Breast epithelium (tissue), 4 donors: ENCODE measurements at places on chromosomes 16 and 17. TPM values are rescaled to one million over a fixed set of nuclear protein-coding genes. Genes with fewer than 3 reads are reported as not detected.

The TP53TG3 gene
- 0.32 TPM for total RNA-seq

The PRSS53 gene
- total RNA-seq, result 2.0 TPM

The HOXB6 gene
- total RNA-seq, result 18.2 TPM

The SCARF1 gene
- 6.6 TPM for total RNA-seq

The PSME3 gene
- 59.3 TPM for total RNA-seq

The SCGB1C2 gene
- total RNA-seq, result not detected

The CD79B gene
- 2.2 TPM for total RNA-seq

The TERB1 gene
- 0.33 TPM for total RNA-seq

The TBKBP1 gene
- total RNA-seq, result 4.5 TPM

The RNPS1 gene
- 97.5 TPM for total RNA-seq

GRCh38 chr16:71594000-71594646 is 17.2 kb upstream of the TAT start:
- DNase-seq, result no peak

DNA sequence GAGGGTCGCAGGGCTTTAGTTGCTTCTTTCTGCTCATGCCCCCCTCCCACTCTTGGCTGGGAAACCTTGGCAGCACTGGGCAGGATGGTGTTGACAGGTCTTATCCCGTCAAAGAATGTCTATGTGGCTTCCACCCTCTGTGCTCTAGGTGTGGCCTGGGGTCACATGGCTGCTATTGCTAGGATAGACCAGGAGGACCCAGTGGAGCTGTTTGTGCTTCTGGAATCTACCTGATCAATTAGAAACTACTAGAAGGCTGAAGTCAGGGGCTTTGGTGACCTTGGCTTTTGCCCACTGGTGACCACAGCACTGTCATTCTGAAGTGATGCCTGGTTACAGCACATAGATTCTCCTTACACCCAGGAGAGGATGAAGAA is 105.8 kb downstream of the CMIP start:
- DNase-seq, result no peak

- DNase-seq, result no peak
These were observed 4.8 kb upstream of the SHISA9 start for GRCh38 chr16:12896562-12896961.

GRCh38 chr17:14318109-14318917 is 17.4 kb downstream of the HS3ST3B1 start:
- no peak for DNase-seq

DNA sequence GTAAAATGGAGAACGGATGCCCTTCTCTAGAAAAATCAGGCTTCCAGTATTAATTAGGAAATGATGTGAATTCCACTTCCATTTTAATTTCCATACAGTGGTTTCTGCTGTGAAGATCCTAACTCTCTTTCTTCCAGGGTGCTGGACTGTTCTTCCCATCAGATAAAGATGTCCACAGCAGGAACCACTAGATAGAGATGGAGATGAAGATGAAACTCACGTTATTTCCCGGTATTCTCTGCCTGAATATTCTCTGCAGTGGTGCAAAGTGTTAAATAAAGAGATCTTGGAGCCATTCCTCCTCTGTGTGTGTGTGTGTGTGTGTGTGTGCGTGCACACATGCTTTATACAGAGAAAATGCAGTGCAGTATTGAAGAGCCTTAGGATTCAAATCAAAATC is 727.5 kb downstream of the KCNJ2 start:
- DNase-seq, result no peak

- DNase-seq, result no peak
These were observed 29.6 kb downstream of the OGFOD1 start for GRCh38 chr16:56480776-56481467.

DNA sequence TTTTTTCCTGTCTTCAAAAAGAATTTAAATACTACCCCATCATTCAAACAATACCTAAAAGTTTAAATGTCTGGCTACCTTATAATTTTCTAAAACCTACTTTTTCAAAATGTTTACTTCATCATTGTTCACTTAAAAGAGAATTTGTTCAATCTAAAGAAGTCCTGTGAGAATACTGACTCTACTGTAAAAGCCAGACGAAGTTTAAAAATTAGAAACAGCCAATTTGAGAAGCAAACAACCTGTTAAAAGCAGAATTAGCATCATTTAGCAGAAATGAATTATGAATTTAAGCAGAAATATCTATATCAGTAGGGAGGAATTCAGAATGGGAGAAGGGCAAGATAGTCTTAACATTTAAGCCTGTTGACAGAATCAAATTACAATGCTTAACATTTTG is 2.1 kb downstream of the SKA2 start:
- DNase-seq, result no peak

DNA sequence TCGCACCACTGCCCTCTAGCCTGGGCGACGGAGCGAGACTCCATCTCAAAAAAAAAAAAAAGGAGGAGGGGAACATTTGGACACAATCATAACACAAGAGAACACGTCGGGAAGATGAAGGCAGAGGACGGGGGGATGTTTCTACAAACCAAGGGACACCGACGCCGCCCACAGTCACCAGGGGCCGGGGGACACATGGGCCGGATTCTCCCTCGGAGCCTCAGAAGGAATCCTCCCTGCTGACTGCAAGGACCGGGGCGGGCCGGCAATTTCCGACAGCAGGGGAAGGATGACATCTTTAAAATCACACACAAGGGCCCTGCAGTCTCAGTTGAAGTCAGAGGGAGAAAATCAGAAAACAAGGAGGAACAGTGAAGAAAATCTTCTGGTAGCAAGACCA is 8.1 kb upstream of the CHMP6 start:
- DNase-seq, result no peak

DNA sequence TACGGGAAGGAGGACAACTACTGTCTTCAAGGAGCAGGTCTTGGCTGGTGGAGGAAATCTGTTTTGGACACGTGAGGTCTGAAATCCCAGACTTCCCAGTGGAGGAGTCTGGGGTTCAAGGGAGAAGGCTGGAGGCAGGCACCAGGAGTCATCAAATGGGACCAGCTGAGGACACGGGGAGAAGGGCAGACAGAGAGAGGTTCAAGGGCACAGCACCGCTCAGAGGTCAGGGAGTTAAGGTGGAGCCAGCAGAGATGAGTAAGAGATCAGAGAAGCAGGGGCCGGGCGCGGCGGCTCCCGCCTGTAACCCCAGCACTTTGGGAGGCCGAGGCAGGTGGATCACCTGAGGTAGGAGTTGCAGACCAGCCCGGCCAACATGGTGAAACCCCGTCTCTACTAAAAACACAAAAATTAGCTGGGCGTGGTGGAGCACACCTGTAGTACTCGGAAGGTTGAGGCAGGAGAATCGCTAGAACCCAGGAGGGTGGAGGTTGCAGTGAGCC is 10.4 kb upstream of the SMIM5 start:
- no peak for DNase-seq

DNA sequence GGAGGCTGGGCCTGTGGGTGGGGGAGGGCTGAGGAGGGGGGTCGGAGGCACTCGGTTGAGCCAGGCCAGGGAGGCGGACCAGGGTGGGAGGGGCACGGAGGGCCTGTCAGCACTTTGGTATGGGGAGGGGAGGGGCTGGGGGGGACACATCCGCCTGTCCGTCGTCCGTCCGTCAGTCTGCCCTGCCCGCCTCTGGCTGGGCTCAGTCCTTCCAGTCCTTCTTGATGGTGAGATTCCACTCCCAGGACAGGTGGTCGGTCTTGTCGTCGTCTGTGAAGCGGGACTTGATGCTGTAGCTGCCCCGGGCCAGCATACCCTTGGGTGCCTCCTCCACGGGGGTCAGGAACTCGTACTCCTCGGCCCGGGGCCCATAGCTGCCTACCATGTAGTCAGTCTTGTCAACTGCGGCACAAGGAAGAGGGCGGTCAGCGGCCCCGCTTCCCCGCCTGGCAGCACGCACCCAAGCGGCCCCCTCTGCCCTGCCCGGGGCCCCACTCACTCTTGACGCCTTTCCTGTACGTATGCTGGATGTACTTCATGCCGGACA is 2.4 kb downstream of the ARHGDIA start:
- DNase-seq, result no peak

DNA sequence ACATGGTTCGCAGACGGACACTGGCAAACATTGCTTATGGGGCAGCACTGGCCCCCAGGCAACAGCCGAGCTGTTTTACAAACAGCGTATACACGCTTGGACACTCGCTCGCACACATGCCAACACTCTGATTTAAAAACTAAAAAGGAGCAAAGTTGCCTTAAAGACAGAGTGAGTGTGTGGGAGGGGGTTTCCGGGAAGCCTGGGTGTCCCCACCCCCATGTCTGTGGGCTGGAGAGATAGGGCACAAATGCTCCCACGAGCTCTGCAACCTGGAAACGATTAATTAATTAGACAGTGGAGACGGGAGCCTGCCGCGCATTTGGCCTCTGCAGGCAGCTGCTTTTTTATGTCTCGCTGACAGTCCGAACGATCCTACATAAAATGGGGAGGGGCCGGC is 107.9 kb upstream of the ZNF469 start:
- no peak for DNase-seq

GRCh38 chr16:10386517-10387100 is 748 bp downstream of the ATF7IP2 start:
- no peak for DNase-seq

DNA sequence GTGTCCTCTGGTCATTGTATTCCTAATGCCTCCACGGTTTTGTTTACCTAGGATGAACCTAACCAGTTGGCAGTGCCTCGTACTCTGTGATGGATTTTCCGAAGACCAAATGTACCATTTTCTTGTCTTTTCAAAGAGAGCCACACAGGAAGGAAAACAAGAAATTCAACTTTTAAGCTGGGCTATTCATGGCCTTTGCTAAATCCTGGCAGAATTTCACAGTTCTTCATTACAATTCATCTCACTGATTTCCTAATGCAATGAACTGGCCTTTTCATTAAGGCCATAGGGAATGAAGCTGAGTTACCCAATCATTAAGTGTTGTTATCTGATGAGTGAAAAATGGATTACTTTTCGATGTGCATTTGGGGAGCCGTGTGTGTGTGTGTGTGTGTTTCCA is 7.9 kb upstream of the KCNJ16 start:
- no peak for DNase-seq

GRCh38 chr16:585351-585750 is 4.5 kb upstream of the RAB40C start:
- no peak for DNase-seq

DNA sequence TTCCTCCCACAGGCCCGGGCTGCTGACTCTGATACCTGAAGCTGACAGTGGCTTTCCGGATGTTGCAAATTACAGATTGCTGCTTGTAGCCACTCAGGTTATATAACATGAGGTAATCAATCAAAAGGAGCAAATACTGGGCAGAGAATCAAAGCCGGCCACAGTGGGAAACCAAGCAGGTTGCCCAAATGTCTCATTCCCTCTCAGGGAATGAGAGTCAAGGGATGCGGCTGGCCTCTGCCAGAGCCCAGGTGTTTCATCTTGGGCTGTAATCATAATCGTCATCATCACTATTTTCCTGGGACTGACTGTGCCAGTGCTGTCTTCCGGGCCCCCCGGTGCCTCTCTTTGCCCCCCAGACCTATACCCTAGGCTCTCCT is 292.4 kb upstream of the FOXF1 start:
- no peak for DNase-seq

GRCh38 chr16:88500255-88500661 is 47.2 kb downstream of the ZFPM1 start:
- no peak for DNase-seq

DNA sequence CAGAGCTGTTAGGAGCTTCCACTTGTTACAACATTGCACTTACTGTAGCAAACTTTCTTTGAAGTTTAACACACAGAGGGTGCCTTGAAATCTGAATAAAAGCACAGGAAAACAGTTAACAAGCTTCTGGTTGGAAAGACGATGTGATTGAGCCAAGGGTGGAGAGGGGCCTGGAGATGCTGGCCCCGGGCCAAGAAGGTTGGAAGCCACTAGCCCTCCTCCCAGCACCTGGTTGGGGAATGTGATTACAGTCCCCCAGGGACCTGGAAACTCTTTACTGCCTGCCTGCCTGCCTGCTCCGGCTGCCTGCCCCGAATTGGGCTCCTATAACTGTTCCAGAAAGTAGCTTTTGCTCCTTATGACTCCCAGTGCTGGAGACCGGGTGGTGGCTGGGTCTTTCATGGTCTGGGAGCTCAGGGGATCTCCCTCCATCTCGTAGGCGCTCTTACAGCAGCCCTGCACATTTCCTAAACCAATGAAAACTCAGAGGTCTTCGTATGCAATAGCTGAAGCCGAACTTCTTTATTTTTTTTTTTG is 48.0 kb upstream of the ZFHX3 start:
- no peak for DNase-seq

DNA sequence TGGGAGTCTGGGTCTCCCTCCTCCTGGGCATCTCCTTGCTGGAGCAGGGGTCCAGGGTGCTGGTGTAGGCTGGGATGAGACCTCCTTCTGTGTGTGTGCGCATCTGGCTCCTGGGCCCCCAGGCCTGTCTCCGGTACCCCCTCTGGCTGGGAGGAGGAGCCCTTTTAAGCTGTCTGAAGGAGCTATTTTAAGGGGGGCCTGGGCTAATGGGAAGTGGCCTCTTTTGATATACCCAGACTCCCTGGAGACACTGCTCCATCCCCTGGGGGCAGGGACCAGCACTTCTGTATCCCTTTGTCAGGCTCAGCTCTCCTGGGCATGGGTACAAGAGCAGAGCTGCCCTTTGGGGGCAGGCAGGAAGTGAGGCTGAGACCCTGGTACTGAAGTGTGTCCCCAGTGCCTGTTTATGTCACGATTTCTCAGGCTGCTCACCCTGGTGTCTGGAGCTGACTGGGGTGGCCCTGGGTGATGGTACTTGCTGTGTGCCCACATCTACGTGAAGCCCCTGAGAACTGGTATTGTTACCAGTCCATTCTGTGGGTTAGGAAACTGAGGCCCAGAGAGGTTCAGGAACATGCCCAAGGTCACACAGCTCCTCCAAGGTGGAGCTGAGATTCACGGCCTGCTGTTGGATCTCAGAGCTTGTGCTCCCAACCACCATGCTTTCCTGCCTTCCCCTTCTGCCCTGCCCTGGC is 6.5 kb downstream of the ADCY7 start:
- no peak for DNase-seq

GRCh38 chr16:27685807-27686206 is 135.9 kb downstream of the KATNIP start:
- DNase-seq, result no peak

- no peak for DNase-seq
These were observed 54.3 kb downstream of the N4BP1 start for GRCh38 chr16:48555597-48556242.

- no peak for DNase-seq
These were observed 88.5 kb downstream of the KCNJ12 start for GRCh38 chr17:21464611-21465021.

- peak; percentile 61 for DNase-seq
These were observed 1.8 kb upstream of the HELZ start for GRCh38 chr17:67246653-67247415.

DNA sequence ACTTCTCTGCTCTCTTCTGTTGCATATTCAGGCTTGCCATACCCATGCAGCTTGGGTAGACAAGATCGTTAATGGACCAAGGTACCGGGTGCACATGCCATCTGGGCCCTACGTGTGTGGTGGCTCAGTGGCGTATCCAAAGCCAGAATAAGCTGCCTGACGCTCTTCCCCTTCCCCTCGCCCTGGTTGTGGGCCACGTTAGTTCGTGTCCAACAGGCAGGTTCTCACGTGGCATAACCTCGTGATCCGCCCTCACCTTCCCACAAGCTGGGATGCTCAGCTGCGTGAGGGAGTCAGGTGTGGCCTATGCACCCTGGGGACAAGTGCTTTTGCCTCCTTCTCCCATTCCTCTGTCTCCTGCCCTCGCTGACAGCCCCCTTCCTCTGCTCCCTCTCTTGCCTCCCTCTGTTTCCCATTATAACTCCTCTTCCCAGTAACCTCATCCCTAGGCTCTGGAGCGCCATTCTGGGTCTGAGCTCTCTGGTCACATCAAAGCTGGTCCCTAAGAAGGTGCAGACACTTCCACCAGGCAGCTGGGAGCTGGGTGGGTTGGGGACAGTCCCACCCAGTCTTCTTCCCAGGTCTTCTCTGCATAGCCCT is 77.6 kb downstream of the PLD6 start:
- DNase-seq, result no peak
